ENCODE measurements at places on chromosomes 5 and 9. TPM values are rescaled to one million over a fixed set of nuclear protein-coding genes. Genes with fewer than 3 reads are reported as not detected.

PCDHA10 gene
- total RNA-seq, result 0.02 TPM

DCAF10 gene
- total RNA-seq, result 11.1 TPM

MPDZ gene
- 31.5 TPM for total RNA-seq

AGXT2 gene
- not detected for total RNA-seq

Data from A172 (cell line).